T-helper 1 cell (primary cell): ENCODE measurements at places on chromosomes 2 and 18.

GRCh38 chr2:133316557-133316956 lies 251.7 kb downstream of the NCKAP5 start:
- no peak for DNase-seq

- DNase-seq: no peak
Observed at GRCh38 chr2:191012845-191013681, 908 bp downstream of the STAT1 start.

GRCh38 chr2:180394305-180394704 lies 387.2 kb upstream of the CWC22 start:
- DNase-seq: no peak

DNA sequence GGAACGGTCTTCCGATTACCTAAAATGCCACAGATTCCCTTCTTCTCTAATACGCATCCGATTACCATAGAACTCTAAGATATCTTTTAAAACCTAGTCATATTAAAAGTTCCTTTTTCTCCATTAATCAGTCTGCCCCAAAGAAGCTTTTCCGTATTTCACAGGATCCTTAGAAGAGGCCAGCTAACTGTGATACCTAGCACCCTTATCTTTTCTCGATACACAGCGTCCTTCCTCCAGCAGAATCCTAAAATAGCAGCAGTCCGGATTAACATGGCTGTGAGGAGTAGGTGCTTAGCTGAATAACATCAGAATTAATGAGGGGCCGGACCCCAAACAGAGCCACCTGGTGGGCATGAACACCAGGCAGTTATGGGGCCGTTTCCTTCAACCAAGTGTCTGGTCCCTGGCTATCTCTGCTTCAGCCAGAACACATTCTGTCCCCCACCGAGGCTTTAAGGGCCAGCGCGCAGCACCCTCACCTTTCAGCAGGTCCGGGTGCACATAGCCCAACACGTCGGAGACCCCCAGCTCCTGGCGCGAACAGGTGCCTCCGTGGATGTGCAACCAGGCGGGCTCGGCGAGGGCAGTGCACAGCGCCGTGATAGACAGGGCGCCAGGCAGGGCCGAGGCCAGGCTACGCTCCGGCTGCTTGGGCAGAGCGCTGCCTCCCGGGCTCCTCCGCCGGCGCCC lies 995 bp downstream of the TMEM127 start:
- DNase-seq: no peak

DNA sequence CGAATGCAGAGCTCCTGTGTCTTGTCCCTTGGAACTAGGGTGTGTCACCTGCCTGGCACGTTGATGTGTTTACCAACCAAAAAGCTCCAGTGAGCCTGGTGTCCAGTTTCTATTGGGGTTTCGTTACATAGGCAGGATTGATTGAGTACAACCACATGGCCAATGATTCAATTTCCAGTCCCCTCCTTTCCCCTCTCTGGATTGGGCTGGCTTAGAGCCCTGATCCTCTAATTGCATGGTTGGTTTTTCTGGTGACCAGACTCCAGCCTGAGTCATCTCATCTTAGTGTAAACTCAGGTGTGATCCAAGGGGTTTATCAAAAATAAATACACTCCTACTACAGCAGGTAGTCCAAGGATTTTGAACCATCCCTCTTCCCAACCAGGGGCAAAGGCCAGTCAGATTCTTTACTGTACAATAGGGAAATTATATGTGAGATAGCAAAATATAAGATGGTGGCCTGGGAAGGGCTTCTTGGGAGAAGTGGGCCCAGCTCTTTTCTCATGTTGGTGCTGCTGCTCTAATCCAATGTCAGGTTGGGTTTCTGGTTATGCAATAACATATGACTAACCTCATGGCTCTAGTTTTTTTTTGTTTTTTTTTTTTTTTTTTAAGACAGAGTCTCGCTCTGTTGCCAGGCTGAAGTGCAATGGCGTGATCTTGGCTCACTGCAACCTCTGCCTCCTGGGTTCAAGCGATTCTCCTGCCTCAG lies 64.7 kb upstream of the MGAT5 start:
- no peak for DNase-seq

DNA sequence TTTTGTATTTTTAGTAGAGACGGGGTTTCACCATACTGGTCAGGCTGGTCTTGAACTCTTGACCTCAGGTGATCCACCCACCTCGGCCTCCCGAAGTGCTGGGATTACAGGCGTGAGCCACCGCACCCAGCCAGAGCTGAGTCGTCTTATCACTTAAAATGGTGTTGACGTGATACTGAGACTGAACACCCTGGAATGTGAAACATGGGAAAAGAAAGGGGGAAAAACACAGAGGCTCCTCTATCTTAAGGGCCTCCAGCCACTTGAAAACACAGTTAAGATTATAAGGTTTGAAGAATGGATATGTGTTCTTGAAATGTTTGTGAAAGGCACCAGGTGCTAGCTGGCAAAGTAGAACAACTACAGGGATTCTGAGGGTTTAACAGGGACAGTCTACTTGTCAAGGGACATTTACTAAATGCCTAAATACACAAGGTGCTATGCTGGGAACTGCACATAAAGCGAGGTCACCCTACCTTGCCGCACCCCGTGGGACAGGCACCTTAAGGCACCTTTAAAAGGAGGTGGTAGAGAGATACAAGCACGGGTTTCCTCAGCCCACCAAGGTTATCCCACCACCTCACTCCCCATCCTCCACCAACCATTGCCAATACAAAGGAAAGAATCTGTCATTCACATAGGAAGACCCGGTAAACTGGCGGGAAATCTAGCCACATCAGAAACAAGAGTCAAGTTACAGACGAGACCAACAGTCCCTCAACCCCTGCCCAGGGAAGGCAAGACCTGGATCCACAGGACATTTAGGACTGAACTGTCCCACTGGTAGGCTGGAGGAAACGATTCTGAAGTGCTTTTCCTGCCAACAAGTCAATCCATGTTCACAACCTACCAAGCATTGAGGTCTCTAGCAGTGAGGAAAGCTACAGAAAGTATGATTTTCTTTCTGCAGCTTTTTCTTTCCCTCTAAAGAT lies 43.4 kb downstream of the STK39 start:
- no peak for DNase-seq

GRCh38 chr2:170321526-170321925 lies 143.6 kb downstream of the MYO3B start:
- no peak for DNase-seq

DNA sequence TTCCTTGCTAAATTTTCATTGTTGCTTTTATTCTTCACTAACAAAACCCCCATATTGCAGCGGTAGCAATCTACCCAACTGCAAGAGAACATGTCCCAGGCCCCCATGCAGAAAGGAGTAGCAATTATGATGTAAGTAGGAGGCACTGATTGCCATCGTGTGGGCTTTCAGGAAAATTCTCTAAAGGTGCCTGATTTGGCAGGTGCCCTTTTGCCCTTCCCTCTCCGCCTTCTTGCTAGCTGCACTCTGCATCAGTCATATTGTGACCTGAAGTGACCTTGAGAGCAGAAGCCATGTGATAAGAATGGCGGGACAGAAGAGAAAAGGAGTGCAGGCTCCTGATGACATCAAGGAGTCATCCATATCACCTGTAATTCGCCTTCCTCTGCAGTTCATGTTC lies 112.1 kb downstream of the NCKAP5 start:
- DNase-seq: no peak

DNA sequence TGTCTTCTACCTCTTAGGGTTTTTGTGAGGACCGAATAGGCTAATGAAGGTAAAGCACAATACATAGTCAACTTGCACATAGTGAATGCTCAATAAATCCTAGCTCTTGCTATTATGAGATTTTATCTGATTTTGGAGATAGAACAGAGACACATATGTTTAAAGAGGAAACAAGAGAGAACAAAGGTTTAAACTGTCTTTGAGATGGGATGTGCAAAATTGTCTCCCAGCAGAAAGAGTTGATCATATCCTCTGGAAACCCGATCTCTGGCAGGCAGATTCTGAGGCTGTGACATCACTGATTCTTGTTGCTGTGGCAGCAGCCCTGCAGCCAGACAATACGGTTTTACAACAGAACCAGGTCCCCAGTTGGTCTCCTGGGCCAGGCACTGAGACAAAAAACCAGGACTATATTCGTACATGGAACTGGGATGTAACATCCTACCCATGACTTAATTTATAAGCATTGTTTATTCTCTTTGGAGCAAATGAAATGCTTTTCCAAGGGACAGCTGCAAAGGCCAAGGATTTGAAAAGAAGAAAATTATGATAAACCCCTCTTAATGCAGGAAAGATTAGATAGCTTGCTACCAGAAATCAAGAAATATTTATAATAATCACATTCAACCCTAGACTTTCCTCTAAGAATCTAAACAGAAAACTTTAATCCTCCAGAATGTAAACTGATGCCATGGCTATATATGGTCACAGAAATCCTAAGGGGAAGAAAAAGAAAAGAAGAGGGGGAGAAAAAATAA lies 80.2 kb downstream of the SLC8A1 start:
- no peak for DNase-seq

DNA sequence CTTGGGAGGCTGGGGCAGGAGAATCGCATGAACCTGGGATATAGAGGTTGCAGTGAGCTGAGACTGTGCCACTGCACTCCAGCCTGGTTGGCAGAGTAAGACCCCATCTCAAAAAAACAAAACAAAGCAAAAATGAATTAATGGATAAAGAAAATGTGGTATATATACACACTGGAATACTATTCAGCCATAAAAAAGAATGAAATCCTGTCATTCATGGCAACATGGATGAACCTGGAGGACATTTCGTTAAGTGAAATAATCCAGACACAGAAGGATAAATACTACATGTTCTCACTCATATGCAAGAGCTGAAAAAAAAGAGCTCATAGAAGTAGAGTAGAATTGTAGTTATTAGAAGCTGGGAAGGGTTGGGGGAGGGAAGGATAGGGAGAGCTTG lies 80.8 kb downstream of the RAB31 start:
- no peak for DNase-seq
